ENCODE measurements at places on chromosomes 3 and 15.

DNA sequence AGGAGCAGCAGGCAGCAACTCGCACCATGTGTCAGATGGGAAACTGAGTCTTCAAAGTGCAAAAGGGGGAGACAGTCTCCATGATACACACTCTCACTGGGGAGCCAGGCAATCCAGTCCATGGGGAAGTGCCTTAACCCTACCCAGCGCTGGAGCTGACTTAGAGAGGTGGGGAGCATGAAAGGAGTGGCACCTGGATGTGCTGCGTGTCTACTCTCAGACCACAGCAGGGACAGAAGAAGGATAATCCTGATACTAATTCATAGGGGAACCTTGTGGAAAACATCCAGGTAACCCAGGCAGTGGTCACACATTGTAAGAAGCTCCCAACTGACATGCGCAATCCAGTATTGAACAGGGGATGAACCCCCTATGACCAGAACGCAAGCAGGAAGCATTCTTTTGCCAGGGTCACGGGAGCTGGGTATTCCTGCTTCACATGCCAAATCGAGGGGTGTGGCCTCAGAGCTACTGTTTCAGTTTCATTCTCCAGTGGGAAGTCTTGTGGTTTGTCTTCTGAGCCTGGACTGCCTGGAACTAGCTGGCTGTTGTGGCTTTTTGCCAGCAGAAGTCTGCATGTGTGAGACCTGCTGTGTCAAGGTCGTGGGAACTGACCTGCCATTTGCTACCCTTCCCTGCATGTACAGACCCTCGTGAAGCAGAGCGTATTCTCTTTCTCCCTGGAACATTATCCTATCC, 367.6 kb upstream of the NDN start:
- peak; percentile 7 for DNase-seq

DNA sequence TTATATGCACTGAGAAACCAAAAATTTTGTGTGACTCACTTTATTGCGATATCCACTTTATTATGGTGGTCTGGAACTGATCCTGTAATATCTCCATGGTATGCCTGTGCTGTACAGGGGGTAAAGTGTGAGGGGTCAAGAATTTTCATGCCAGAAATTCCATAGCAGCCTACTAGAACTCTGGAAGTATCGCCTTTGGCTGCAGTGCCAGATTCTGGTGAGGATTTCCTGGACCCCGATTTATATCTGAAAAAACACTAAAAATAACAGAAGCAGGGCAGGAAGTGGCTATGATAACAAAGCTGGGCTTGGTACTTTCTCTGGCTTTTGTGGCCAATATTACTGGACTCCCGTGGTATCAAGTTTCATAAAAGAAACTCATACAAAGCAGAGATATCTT, 36.4 kb downstream of the CCDC80 start:
- no peak for DNase-seq

DNA sequence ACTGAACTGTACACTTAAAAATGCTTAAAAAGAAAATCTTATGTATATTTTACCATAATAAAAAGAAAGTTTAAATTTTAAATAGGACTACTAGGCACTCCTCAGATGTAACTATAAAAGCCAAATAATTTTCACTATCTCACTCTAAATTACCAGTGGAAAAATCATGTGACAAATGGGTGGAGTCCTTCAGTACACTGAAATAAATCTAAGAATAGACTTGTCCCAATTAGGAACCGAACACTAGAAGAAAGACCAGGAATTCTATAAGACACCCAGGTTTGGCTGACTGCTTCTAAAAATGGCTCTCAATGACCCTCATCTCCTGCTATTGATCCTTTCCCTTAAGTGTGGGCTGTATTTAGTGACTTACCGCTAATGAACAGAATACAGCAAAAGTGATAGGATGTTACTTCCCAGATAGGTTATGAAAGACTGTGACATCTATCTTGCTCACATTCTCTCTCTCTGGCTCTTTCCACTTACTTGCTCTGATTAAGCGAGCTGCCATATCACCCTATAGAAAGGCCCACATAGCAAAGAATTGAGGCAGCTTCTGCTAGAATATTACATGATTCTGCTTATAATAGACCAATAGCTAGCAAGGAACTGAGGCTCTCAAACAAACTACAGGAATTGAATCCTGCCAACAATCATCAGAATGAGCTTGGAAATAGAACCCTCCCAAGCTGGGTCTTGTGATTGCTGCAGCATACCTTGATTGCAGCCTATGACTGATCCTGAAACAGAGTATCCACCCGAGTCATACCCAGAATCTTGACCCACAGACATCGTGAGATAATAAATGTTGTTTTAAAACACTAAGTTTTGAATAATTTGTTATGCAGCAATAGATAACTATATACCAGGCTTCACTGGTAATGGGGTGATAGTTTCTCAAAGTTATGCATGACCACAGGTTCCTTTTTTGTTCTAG, 16.9 kb downstream of the TTBK2 start:
- DNase-seq: no peak

DNA sequence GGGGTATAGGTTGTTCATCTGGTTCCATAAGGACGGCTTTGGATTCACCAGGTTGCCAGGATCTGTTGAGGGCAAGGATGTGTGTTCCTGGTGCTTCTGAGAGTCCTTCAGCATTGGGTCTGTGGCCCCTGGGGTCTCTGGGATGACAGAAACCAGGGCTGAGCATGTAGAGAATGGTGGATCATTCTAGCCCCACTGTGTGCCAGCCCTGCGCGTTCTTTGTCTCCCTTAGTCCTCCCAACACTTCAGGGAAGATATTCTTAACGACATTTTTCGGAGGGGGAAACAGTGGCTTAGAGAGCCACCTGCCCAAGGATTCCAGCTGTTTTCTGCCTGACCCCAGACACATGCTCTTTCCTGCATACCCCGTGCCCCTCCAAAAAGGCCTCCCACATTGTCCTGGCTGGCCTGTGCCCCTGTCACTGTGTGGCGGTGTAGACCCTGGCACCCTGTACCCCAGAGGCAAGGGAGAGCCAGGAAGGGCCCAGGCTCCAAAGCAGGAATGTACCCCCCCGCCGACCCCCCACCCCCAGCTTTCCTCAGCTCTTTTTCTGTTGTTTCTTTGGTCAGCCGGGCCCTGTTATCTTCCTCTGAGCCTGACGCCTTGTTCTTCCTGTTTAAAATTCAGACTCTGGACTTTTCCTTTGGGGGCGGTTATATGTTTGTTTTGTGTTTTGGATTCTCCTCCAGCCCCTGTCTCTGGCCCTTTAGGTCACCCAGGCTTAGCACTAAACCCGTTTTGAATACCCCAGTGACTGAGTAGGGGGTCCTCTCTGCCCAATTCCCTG, 57.8 kb upstream of the SMAD6 start:
- DNase-seq: no peak

DNA sequence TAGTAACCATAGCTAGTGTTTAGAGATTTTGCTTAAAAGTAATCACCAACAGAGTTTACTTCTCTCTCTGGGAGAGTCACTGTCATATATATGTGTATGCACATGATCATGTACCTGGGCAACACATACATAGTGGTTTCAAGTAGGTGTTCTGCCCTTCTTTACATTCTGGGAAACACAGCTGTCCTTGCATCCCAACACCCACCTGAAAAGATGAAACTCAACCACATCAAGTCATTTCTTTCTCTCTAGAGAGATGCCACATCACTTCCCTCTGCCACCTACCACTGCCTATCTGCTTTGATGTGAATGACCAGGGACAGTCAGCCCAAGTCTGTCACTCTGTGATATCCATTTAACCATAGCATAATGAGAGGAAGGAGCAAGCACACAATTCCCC, 155.8 kb upstream of the GADL1 start:
- no peak for DNase-seq

- DNase-seq: no peak
Measured at GRCh38 chr3:191342006-191342405, 11.7 kb upstream of the UTS2B start.

GRCh38 chr3:170815340-170815739, 54.7 kb downstream of the RPL22L1 start:
- DNase-seq: peak; percentile 84

DNA sequence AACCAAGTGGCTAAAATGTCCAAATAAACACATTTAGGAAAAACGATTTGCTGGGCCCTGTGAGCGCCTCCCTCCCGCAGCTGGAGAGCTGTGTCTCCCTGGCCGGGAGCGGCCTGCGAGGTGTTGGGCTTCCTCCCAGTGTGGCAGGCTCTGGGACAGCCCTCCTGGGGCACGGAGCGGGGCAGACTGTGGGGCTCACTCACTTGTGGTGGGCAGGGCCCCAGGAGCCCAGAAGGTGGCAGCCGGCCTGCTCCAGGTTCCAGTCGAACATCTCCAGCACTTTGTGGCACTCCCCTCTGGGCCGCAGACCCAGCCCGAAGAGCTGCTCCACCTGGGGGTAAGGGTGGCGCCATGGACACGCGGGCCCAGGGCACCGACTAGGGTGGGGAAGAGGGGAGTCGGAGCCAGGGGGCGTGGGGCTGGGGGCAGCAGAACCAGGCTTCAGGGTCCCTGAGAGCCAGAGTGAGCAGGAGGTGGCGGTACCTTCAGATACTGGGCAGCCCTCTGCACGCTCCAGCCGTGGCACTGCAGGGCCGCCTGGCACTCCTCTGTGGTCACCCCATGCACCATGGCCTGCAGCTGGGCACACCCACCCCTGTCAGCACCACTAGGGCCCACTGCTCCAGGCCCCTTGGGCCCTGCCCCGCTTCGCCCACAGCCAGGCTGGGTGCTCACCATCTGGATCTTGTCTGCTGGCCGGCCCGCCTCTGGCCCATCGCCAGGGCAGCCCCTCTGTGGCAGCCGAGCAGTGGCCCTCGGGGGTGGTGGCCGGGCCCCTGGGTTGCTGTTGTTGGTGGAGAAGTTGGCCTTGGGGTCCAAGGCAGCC, 41.5 kb downstream of the TNK2 start:
- DNase-seq: no peak

DNA sequence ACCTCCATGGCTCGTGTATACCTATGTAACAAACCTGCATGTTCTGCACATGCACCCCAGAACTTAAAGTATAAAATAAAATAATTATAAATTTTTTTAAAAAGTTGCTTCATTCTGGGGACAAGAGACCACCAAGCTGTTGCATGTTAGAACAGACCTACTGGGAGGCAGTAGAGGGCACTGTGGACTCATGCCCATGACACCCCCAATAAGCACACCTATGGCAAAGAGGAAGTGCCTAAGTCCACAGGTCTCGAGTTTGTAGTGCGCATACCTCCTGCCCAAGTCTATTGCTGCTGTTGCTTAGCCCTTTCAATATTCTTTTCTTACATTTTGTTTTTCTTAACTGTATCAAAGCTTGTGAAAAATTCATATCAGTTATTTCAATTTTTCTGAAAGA, 267.9 kb upstream of the THBS1 start:
- DNase-seq: peak; percentile 2

- DNase-seq: no peak
Measured at GRCh38 chr15:69955240-69955894, 142.3 kb downstream of the TLE3 start.

DNA sequence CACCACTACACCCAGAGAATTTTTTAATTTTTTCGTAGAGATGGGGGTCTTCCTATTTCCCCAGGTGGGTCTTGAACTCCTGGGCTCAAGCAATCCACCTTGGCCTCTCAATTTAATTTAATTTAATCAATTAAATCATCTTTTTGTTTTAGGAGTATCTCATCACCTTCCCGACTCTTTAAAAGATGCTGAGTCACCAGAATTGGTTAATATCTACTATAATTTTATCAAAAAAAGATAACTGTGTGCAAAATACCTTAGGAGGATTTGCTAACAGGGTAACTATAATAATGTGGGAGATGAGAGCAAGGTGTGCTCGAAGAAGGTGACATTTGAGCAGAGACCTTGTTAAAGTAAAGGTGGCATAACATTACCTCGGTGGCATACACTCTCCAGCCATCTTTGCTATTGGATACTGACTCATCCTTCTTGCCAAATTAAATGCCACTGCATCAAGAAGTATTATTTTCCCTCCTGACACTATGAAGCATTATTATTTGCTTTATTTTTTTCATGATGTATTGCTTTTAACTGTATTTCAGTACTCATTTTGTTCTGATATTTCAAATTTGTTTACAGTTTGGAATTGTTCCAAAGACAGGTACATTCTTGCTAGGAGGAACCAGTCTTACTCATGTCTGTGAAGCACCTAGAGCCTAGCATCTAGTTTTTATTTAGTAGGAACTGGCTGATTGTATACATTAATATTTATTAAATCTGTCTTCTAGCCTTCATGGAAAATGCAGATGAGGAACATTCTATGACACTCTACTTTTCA, 200.7 kb downstream of the MBNL1 start:
- no peak for DNase-seq

- no peak for DNase-seq
Measured at GRCh38 chr15:75661100-75661755, 13.5 kb downstream of the SNX33 start.

- no peak for DNase-seq
Measured at GRCh38 chr3:7388026-7388425, 527.1 kb downstream of the GRM7 start.

- DNase-seq: no peak
Measured at GRCh38 chr3:147400111-147400510, 6.2 kb downstream of the ZIC4 start.

- DNase-seq: peak; percentile 96
Measured at GRCh38 chr3:177724020-177724638, 526.8 kb upstream of the TBL1XR1 start.

DNA sequence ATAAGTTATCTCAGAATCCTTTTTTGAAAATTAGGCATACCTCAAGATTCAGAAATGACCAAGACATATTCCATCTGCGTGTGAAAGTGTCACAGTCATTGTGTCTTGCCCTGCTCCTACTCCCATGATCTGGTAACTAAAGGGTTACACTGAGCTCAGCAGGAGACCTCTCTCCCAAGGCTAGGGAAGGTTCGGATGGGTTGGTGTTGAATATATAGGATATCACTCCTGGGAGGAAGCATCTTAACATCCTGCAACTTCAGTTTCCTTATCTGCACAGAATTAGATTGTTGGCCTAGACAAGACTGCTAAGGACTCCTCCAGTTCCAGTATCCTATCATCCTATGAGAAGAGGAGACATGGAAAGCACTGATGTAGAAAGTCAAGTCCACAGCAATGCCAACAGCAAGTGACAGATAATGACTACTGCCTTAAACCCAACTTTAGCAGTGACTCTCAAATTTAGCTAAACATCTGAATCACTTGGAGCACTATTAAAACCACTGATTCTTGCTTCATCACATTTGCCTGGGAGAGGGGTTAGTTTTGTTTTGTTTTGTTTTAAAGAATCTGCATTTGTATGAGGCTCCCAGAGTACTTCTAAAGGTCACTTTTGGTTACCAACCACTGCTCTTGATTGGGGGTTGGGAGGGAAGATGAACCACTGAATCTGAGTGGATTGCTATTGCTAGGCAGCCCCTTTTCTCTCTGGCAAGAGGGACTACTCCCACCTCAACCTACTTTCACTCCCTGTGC, 9.7 kb downstream of the ADAMTS9 start:
- no peak for DNase-seq

GRCh38 chr3:133466531-133467386, 66.9 kb downstream of the BFSP2 start:
- no peak for DNase-seq

Data from NCI-H1105 treated with DMSO at 0.1 percent for 48 hours (cell line).